NCI-H524 treated with DMSO at 0.1 percent for 48 hours (cell line): ENCODE measurements at places on chromosomes 4 and X.

DNA sequence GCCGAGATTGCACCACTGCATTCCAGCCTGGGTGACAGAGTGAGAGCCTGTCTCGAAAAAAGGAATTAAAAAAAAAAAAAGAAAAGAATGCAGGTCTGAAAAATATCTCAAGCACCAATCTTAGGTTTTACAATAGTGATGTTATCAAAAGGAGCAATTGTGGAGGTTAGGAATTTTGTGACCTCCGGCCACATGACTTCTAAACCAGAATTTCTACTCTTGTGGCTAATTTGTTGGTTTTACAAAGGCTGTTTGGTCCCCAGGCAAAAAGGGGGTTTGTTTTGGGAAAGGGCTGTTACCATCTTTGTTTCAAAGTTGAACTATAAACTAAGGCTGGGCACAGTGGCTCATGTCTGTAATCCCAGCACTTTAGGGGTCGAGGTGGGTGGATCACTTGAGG is 15.4 kb upstream of the ZNF41 start:
- DNase-seq, result no peak

DNA sequence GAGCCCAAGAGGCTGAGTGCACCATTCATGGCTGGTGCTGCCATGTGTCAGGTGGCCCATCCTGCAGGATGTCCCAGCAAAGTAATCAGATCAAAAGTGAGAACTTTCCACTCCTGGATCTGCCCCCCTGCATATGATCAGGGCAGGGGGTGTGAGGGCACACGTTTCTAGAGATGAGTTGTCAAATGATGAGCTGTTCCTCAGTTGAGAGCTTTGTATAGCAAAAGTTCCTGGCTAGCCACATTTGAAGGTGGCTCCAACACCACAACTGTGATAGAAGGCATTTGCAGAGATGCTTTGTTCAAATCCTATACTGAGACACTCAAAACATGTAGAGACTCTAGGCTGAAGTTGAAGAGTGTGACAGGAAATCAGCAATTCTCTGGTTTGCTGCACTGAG is 501.8 kb downstream of the BCOR start:
- DNase-seq, result no peak

GRCh38 chr4:185335579-185335978 is 60.1 kb downstream of the LRP2BP start:
- DNase-seq, result no peak

GRCh38 chrX:110123331-110123782 is 120.4 kb downstream of the TMEM164 start:
- no peak for DNase-seq

DNA sequence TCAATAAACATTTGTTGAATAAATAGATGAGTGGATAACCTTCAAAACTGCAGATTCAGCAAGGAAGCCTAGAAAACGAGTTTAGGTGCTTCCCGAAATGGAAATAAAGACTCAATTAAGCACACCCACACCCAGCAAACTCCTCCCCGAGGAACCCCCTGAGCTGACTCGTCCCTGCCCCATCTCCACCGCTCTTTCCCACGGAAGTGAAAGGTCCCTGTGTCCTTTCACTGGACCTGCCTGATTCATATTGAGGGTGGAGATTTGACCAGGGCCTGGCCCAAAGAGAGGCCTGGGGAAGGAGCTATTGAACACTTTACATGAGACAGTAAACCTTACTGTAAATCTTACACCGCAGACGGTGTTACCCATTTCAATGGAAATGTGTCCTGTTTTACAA is 129.1 kb downstream of the CPZ start:
- no peak for DNase-seq

- DNase-seq, result no peak
These were observed 4.3 kb downstream of the EPHA5 start for GRCh38 chr4:65665771-65666523.

DNA sequence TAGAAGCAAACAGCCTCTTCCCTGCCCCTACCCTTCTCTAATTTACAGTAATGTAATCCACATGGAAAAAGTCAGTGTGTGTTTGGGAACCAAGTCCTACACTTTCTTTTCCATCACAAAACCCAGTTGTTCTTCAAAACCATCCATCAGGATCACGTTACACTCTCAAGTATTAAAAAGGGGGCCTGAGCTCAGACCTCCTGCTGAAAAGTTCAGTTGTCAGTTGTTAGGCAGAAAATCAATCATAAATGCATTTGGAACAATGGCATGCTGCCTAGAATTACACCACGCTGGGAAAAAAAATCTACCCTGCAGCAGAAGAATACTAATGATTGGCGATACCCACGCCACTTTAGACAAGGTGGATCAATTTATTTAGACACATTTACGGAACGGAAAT is 236.5 kb downstream of the PARM1 start:
- DNase-seq, result no peak

- DNase-seq, result no peak
These were observed 9.5 kb downstream of the ADH4 start for GRCh38 chr4:99134586-99134985.

DNA sequence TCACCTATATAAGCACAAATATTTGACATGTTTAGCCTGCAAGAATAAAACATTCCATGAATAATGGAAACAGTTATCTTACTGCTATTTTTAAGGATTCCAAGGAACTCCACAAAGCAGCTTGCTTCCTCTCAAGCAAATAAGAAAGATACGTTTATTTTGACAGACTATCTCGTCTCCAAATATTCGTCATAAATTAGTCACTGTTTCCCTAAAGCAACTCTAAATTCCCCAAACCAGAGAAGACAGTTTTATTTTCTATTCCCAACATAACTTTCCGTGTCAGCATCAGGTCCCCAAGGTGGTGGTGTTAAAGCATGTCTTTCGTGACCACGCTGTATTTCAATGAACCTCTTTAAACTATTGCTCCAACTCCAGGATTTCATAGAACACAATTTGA is 24.3 kb upstream of the DKK2 start:
- DNase-seq, result no peak

DNA sequence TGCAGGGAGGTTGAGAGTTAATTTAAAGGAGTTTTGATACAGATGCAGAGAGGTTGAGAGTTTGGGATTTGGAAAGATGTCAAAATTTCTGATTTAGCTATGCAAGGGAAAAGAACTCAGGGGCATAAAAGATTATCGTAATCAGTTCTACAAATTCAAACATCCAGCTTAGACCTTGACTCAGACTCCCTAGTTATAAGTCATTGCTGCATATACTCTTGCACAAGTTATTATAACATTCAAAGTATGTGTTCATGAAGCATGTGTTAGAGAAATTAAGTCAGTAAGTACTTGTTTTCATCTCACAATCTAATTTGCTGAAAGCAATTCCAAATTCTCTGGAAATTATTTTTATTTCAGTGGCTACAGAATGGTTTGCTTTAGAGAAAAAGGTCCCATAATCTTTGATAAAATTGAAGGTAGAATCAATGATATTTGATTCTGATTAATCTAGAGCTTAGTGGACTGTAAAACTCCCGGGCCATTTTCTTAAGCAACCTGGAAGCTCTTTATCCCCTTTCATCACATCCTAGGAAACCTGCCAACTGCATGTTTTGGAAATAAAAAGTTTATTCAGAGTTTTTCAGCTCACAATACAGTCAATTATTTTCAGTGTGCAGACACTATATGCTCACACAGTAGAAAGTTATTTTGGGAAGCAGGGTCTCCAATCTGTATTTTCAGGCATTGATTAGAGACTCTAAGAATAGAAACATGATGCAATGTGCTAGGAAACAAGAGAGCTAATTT is 132.9 kb upstream of the SPANXC start:
- no peak for DNase-seq

DNA sequence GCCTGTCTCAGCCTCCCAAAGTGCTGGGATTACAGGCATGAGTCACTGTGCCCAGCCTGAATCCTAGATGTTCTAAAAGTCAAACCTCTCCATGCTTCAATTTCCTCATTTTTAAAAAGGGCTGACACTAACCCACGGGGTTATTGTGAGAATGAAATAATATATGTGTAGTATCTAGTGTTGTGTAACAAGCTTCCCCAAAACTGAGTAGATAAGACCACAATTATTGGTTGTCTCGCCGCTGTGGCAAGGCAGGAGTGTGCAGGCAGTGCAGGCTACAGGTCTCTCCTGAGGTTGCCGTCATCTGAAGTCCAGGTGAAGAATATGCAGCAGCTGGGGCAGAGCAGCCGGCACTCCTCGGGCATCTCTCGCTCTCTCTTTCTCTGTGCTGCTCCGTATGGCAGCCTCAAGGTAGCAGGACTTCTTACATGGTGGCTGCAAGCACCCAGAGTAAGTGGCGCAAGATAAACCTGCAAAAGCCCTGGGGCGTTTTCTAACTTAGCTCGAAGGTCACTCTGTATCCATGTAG is 30.9 kb downstream of the RAB33B start:
- DNase-seq, result no peak

DNA sequence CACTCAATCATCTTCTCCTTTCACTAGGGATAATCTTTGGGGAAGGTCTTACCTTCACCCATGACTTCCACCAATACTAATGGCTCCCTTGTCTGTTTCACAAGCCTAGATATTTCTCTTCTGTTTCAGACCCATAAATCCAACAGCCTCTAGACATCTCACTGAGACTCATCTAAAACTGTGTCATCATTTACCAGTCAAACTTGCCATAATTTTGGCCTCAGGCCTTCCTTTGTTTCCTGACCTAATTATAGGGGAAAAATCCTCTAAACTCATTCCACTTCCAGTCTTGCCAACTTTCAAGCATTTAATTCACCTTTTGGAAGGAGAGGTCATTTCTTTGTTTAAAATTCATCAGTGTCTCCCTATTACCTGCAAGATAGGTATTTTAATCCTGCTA is 181.0 kb upstream of the CNKSR2 start:
- DNase-seq, result no peak

DNA sequence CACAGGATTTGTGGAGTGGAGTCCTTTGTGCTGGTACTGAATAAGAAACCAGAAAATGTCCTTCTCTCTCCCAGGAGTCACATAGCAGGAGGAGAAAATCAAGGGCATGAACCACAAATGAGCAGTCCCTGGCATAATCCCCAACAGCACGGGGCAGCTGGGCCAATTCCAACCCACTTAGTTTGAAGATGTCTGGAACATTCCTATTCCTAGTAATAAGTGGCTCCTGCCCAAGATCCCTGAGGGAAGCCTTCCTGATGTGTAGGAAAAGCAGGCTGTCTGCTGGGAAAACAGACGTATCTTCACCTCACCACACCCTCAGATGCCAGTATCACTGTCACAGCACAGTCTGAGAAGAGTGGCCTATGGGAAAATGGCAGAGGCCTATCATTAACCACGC is 182.8 kb upstream of the MAP3K15 start:
- DNase-seq, result no peak

GRCh38 chrX:96578781-96579180 is 105.9 kb upstream of the DIAPH2 start:
- DNase-seq, result no peak

GRCh38 chr4:111781611-111782010 is 363.6 kb upstream of the FAM241A start:
- no peak for DNase-seq

- no peak for DNase-seq
These were observed 12.8 kb upstream of the LIMCH1 start for GRCh38 chr4:41525129-41525528.

DNA sequence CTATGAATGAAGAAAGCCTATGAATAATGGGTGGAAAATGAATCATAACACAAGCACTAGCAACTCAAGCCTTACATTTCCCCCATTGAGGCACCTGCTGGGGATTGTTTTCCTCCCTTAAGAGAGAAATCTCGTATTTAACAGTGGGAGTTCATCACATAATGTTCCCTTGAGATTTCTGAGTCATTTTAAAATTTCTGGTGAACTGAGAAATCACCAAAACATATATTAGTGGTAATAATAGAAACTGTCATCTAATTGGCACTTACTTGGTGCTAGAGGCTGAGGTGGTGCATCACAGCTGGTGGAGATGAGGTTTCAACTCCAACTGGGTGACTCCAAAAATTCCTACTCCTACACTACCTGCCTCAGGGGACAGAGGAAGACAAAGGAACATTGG is 561.3 kb upstream of the LCORL start:
- DNase-seq, result no peak

DNA sequence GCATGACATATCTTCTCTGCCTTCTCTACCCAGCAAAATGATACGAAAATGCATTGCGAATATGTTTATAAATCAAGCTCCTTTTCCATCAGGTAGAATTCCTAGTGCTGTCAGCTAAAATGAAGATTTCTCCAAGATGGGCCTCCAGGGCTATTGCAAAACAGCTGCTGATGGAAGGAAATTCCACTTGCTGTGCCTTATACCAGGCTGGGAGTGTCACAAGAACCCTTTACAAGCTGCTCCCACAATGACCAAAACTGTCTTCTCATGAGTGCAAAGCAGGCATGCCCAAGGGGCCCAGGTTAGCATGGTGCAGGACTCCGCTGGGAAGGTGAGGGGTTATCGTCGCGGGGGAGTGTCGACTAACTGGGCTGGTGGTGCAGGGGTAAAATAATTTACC is 8.7 kb downstream of the HNRNPH2 start:
- DNase-seq, result no peak

- DNase-seq, result no peak
These were observed 175.8 kb downstream of the GC start for GRCh38 chr4:71607780-71608677.

GRCh38 chrX:115311601-115312001 is 22.1 kb downstream of the LUZP4 start:
- no peak for DNase-seq

DNA sequence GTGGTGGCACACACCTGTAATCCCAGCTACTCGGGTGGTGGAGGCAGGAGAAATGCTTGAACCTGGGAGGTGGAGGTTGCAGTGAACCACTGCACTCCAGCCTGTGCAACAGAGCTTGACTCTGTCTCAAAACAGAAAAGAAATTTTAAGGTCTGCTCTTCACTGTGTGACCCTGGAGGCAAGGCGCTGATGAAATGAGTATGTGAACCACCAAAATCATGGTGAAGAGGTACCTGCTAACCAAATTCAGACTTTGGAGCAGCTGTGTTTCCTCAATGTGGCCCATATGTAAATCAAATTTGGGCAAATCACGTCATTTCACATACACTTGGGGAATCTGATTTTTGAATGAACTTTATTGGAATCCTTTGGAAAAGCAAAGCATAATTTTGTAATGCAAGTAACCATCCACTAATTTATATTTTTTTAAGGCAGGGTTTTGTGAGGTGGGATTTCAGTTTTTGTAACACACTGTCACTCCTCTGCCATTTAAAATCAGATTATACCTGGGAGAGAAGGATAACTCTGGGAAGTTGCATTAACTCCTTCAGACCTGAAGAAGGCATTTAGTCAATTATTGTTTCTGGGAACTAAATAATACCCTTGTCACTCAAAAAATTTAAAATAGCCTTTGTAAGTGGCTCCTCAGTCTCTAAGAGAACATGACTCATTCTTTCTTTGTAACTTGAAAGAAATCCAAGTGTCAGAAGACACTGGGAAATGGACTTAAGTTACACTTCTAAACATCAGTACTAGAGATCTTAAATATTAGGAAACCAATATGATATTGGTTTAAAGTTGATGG is 24.0 kb downstream of the DOCK11 start:
- DNase-seq, result no peak

- DNase-seq, result no peak
These were observed 41.5 kb downstream of the TNIP3 start for GRCh38 chr4:121122661-121123060.

- DNase-seq, result peak; percentile 39
These were observed 103.3 kb upstream of the PCDH18 start for GRCh38 chr4:137635601-137636000.
